ENCODE measurements at places on chromosomes 4 and X.
A peak's percentile ranks its signal among the peaks of the same experiment; 100 is the strongest.

DNA sequence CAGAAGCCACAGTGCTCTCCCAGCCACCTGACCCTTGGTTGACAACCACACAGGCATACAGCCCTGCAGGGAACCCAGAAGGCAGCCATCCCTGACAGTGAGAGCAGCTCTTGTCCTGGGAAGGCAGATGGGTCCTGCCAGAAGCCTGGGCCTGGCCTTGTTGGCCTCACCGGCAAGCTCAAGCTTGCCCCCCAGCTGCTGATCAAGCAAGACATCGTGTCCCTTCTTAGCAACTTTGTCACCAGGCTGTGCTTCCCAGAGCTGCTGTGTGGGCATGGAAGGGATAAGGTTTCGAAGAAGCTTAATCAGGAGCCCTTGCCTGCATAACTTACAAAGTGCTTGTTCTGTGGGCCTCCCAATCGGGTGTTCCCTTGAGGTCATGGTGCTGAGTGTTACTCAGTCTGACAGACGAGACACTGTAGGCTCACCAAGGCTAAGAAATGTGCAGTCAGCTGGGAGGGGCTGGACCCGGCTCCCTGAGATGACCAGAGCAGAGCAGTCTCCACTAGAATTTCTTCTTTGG, 6.8 kb upstream of the ABLIM2 start:
- no peak for DNase-seq

DNA sequence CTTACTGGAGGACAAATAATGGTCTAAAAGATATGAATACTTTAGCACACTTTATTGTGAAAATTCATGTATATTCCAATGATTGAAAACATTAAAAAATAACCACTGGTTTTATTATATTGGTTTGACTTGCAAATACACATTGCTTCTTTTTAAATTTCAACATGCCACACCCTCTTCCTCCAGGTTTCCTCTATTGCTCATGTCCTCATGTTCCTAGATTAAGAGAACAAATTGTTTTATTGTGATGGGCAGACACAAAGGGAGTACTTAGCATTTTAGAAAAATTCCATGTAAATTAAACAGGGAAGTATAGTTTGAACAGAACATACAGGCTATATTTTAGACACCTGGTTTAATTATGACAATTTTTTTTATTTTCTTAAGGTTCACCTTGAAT, 230.6 kb upstream of the GPRIN3 start:
- DNase-seq, result no peak

DNA sequence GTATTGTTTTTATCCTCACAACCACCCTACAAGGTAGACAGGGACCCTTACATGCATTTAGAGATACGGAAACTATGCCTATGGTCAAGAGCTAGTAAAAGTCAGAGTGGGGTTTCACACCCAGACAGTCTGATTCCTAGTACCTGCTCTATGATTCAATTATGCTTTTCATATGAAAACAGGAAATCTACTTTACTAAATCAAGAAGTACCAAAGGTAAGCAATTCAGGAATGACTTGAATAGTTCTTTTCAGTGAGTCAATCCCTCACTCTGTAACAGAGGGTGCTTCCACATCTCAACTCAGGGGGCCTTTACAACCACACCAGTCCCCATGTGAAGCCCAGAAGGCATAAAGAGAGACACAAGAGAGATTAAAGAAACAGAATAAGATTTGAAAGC, 191.4 kb downstream of the PPP3CA start:
- DNase-seq, result no peak

DNA sequence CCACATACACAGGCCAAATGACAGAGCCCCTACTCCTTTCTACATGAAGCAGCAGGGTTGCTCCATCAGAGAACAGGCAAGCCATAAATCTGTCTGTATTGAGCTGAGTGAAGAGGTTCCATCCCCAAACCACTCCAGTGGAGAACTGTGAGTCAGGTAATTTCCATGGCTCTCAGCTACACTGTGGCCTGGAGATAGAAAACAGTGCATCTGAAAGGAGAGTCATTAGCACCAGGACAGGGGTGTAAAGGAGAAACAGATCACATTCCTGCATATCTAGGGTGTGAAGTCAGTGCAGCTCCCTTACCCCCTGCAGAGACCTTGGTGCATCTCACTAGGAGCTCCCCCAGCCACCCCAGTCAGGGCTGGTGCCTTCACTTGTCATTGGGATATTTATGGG, 314.7 kb downstream of the CHIC1 start:
- DNase-seq, result no peak

DNA sequence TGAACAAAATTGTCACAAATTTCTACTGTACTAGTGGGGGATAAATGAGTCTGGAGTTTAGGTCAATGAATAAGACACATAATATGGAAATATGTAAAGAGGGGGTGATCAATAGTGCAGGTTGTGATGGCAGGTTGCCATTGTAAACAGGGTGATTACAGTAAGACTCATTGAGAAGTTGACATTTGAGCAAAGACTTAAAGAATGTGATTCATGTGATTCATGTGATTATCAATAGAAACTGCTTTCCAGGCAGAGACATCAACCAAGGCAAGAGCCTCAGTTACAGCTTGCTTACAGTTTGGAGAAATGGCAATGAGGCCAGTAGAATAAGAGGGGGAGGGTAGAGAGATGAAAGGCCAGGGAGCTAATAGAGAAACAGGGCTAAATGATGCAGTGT, 45.8 kb upstream of the GIMD1 start:
- DNase-seq, result no peak

DNA sequence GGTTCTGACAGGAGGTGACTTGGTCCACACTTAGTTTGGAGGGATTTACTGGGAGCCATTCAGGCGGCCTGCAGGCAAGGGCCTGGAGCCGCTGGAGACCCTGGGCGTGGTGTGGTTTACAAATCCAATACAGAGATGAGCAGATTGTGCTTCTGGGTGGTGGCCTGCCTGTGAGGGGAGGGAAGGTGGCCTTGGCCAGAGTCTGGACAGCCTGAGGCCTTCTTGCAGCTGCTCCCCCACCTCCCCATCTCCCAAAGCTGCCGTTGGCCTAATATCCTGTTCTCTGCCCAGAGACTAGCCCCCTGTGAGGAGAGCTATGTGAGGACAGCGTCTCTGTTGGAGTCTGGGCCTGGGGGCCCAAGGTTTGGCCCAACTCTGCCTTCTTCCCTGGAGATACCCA, 163.9 kb upstream of the MAMLD1 start:
- DNase-seq, result no peak

DNA sequence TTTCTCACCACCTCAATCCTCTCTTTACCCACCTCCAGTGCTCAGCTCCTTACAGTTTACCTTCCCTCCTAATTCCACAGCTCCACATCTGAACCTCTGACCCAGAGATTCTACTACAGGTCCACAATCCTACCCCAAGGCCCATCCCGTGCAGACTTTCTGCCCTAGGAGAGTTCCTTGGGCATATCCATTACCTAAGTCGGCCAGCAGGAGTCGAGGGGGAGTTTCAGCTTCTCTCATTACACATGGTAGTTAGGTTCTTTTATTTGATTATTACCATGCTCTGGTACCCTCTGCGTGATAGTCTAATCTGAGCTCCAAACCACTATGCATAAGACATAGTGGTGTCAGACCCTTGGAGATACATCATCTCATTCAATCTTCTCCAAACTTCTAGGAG, 117.9 kb downstream of the SH3RF1 start:
- DNase-seq, result no peak

GRCh38 chr4:168433571-168433970, 46.7 kb downstream of the DDX60L start:
- no peak for DNase-seq

GRCh38 chr4:185697488-185697887, 114.5 kb downstream of the SORBS2 start:
- DNase-seq, result no peak

DNA sequence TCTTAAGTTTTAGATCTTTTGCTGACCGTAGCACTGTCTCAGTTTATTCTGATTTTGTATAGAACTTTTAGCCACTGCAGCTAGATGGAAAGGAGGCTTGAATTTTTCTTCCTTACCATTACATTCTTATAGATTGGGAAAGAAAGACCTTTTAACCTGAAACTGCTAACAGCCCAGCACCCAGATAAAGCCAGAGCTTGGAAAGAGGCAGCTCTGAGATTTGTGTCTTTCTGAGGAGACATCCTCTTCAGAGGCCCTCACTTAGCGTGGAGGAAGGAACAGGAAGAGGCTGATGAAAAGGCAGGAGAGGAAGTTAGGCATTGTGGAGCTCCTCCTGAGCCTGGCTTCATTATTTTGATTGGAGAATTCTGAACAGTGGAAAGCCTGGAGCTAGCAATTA, 35.1 kb downstream of the ATG4A start:
- no peak for DNase-seq

- DNase-seq, result peak; percentile 16
Observed at GRCh38 chr4:54439831-54440243, 210.7 kb downstream of the PDGFRA start.

- no peak for DNase-seq
Observed at GRCh38 chr4:98662055-98662453, 3.6 kb upstream of the TSPAN5 start.

DNA sequence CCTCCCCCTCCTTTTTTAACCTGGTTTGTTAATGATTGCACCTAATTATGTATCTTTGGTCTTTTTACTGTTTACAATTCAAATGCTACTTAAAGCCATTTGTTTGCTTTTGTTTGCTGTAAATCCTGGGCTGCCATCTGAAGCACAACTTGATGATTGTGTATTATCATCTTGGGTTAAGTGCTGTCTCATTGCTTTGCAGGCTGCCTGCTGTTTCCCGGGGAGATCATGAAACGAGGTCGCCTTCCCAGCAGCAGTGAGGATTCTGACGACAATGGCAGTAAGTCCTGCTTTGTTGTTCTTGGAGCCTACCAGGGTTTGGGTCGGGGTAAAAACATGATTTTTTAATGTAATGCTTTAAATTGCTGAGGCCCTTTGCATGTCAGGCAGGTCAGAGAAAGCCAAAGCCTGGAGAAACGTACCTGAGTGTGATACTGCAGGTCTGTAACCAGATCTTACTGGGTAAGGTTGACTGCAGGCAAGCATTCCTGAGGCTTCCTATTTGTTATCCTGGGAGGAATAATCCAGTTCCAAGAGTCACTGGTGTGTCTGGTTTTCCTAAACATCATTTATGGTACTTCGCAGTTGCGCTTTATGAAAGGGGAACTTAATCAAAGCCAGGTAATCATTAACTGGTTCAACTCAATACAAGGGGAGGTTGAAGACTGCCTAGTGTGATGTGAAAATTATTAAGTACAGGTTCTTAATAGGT, 22.2 kb downstream of the JADE1 start:
- no peak for DNase-seq

DNA sequence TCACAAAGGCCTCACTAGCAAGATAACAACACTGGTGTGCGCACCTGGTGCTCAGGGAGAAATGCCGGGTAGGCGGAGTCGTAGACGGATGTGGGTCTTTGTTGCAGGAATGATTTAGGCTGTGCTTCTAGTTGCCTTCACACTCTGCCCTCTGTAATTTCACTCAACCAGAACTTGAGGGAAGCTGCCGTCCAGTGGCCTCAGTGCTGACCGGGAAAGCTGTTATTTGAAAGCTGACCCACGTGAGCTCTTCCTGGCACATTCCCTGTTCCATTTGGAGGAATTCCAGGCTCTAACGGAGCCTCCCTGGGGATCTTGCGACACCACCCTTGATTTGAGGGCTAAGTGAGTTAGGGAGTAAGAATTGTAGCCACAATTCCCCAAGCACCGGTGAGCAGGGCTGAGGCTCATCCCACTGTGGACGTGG, 15.9 kb downstream of the SH3TC1 start:
- DNase-seq, result peak; percentile 64
